Renal pelvis (tissue), 12 donors: ENCODE measurements at places on chromosomes 5 and 9. TPM values are rescaled to one million over a fixed set of nuclear protein-coding genes. Genes with fewer than 3 reads are reported as not detected.
A peak's percentile ranks its signal among the peaks of the same experiment; 100 is the strongest.

GRCh38 chr5:126594748-126595485 is at the start of gene ALDH7A1:
Gene ALDH7A1, minus strand, starts transcription at chr5:126595219. Its CDS starts 21 bp downstream, at chr5:126595198.
- peak; percentile 95 for DNase-seq

GRCh38 chr5:109656829-109657228 is 32.9 kb upstream of the MAN2A1 start:
- peak; percentile 15 for DNase-seq

- DNase-seq = no peak
These were observed 33.6 kb downstream of the HTR4 start for GRCh38 chr5:148620696-148621095.

The TAF11L6 gene
- not detected for polyA plus RNA-seq

- no peak for DNase-seq
These were observed 17.5 kb upstream of the TMEFF1 start for GRCh38 chr9:100455470-100455869.

The EPB41L4A gene
- 32.4 TPM for polyA plus RNA-seq

DNA sequence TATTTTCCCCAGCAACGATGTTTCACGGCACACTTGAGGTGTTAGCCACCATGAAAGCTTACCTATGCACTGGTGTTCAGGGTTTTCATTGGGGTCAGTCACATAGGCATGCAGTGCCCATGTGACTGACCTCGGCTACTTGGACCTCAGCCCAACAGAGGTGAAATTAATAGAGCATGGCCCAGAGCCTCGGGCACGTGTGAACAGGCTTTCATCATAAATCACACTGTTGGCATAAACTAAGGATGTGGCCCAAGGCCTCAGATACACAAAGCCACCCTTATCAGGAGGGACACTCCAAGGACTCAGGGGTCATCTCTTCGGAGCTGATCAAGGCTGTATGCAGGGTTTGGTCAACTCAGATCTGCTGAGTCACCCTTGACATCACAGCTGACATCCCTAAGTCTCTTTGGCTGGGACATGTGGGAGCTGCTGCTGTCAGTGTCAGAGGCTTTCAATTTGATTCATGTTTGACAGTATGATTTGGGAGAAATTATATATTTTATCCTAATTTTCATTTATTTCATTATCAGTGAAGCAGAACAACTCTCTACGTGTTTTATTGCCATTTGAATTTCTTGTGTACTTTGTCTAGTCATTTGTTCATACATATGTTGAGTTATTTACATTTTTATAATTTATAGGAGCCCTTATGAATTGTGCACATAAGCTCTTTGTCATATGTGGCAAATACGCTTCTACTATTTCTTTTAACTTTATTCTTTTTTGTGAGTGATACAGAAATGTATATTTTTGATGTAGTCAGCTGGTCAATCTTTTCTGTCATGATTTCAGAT is 59.7 kb upstream of the ANKRD33B start:
- peak; percentile 48 for DNase-seq

GRCh38 chr5:12016159-12016746 is 112.0 kb upstream of the CTNND2 start:
- DNase-seq = no peak
